Activated naive CD4-positive, alpha-beta T cell (primary cell): ENCODE measurements at places on chromosomes 5 and 9.

DNA sequence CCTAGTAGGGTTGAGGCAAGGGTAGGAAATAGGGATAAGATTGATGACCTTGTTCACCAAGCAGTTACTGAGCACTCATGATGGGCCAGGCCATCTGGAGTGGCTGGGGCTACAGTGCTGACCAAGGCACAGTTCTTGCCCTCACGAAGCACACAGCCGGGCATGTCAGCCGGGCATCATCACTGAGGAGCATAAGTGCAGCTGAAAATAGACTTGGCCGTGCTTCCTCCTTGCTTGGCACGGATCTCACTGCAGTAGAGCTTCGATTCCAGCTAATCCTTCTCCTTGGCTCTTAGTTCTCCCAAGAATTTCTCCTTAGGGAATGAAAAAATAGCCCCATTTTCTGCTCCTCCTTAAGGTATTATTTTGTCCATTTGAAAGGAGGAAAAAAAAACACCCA is 116.6 kb downstream of the NMUR2 start:
- no peak for DNase-seq

GRCh38 chr9:120032639-120033038 is 547.3 kb downstream of the CDK5RAP2 start:
- no peak for DNase-seq

GRCh38 chr9:80078826-80079225 is 507.1 kb downstream of the TLE4 start:
- no peak for DNase-seq

DNA sequence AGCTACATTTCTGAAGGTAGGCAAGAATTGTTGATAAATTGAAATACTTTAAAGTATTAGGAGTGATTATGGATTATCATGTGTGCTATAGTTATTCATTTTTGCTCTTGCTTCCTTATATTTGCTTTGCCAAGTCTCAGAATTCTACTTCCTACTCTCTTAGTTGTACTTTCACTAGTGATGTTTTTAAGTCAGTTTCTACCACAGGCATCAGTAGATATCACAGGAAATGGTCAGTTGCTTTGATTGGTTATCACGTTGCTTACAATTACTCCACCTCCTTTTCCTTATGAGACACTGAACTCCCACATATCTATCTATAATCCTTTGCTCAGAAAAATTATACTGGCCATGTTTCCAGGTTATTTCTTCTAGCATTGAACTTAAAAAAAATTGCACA is 472.8 kb downstream of the DMRTA1 start:
- DNase-seq: no peak

- no peak for DNase-seq
Observed at GRCh38 chr9:120078112-120078511, 501.9 kb downstream of the CDK5RAP2 start.

DNA sequence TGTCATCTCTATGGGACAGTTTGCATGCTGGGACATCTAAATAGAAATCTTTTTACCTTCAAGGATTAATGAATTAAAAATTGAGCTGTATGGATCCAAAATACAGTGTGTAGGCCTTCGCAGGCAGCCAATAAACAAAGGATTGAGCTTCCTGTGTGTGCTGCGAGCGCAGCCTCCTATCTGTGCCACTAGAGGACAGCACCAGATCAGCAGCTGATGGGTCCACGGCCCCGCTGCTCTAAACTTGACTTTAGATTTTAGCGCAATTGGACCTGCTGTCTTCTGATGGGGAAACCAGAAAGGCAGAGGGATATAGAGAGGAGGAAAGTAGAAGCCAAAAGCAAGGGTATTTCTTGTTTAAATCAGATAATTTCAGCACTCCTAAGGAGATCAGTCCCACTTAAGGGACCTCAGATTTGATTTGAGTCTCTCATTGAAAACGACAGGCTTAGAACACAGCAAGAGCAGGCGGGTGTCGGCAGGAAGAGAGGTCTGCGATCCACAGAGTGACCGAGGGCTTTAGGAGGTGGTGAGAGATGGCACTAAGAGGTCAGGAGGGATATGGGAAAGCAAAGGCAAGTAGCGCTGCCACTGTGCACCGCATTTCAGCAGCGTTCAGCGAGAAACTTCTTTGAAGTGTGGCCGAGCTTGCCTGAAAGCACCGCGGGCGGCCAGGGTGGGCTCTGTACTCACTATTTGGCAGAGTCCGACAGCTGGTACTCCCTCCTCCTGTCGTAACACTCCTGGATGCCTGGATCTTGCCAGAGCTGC is 214.3 kb downstream of the GNA14 start:
- DNase-seq: peak; percentile 3

GRCh38 chr5:42338136-42338535 is 85.1 kb upstream of the GHR start:
- DNase-seq: no peak

DNA sequence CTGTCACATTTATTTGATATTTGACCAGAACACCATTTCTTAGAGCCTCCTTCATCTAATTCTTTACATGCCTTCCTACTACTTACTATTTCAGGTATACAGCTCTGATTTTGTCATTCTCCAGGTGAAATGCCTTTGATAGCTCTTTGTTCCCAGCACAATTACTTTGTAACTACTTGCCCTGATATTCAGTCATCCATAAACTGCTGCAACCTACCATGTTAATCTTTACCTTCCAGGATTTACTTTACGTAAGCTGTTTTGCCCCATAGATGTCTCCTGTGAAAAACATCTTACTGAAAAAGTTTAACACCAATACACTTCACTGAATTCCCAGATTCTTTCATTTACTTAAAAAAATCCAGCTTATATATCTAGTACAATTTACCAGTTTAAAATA is 443.8 kb upstream of the CYLC2 start:
- no peak for DNase-seq

- DNase-seq: no peak
Observed at GRCh38 chr5:140497897-140498296, 49.6 kb upstream of the EIF4EBP3 start.

DNA sequence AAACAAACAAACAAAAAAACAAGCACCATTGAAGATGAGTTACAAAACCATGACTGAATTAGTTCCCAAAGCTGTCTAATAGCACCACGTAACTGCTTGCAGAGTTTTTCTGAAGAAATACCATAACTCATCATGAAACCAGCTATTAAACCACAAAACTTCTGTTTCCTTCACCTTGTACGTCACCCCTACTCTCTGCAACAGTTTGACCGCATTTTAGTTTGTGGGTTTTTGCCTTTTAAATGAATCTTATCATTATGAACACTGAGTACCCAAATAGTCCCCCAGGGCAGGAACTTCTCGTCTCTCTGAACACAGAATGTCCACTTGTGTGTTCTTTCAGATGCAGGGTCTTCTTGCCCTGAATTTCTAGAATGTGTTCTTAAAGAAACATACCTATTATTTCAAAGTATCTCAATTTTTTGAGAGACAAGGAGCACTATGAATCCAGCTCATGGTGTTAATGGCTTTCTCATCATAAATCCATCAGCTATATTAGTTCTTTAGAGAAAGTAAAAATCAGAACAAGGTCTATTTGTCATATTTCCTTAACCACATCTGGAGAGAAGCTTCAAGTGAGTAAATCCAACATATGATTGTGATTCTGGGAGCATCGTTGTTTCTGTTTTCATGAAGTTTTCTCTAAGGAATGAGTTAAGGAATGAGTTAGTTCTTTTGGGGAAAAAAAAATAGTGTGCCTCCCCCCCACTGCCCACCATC is 210.6 kb downstream of the AUH start:
- no peak for DNase-seq

DNA sequence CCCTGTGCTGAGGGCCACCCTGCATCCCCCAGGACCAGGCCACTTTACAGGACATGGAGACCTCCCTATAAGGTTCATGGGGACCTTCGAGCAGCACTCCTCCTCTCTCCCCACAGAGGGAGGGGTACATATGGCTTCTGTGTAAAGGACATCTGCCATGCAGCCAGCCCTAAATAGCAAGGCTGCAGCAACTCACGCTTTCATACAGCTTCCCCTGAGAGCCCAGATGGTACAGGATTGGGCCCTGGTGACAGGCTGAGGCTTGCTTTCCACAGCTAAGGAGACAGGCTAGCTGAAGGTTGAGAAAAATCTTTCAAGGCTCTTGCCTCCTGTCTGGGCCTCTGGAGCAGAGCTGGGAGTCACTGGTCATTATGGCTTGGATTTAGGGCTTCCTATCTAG is 147.0 kb upstream of the ZNF366 start:
- DNase-seq: no peak

GRCh38 chr9:121196389-121196788 is 5.3 kb downstream of the RAB14 start:
- no peak for DNase-seq

DNA sequence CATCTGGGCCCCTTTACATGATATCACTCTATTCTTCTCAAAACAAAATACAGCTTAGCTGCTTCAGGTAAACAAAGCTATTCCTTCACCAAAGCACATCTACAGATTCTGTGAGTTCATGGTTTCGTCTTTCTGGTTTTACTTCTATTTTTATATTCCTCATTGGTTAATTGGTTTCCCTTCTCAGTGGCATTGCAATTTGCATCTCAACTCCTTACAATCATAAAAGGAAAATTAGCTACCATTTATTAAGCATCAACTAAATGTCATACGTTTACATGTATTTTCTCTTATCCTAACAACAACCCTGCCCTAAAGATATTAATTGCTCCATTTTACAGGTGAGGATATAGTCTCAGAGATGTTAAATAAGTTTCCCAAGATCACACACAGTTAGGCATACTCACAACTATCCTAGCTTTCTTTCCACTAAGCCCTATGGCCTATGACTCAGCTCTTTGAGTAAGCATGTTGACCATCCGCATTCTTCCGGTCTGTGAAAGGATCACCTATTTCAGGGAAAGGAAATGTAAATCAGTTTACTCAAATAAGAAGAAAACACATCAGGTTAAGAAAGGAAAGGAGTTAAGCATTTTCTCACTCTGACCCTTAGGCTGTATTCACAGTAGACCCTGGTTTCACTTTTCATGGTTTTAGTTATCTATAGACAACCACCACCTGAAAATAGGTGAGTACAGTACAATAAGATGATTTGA is 146.1 kb downstream of the CAAP1 start:
- DNase-seq: no peak

- DNase-seq: no peak
Observed at GRCh38 chr9:81530310-81530810, 159.0 kb downstream of the TLE1 start.

DNA sequence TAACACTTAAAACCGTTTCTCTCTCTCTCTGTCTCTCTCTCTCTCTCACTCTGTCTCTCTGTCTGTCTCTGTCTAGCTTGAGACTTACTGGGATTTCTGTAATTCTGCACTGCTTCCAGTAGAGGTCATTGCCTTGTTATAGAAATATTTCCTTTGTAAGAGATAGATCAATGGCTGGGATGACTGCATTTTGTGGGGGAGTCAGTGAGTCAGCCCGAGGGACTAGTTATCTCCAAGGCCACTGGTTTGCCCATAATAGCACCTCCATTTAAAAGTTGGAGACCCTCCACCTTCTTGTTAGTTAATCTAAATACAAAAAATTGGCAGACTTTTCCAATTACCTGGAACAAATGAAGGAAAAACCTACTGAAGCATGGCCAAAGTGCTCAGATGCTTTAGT is 547.2 kb downstream of the LRRC70 start:
- no peak for DNase-seq

- no peak for DNase-seq
Observed at GRCh38 chr9:86893811-86894490, 53.4 kb downstream of the GAS1 start.

GRCh38 chr5:145800181-145800580 is 35.0 kb downstream of the PRELID2 start:
- no peak for DNase-seq

DNA sequence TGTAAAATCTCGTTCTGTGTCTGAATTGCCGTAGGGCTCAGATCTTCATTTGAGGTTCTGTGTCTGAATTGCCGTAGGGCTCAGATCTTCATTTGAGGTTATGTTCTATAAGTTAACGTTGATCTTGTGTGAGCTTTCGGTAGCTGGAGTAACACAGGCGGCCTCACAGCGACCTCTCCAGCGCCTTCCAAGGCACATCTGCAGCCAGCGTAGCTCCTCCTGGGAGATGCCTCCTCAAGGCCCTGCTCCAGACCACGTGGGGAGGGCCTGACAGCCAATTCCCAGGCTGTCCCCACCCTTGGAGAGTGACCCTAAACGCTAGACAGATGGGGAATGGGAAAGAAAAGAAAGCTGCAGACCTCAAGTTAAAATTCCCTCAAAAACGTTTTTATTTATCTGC is 8.7 kb upstream of the AHRR start:
- DNase-seq: no peak

- no peak for DNase-seq
Observed at GRCh38 chr5:58800356-58800755, 217.5 kb downstream of the RAB3C start.

GRCh38 chr5:10912435-10912834 is 151.4 kb upstream of the DAP start:
- no peak for DNase-seq

DNA sequence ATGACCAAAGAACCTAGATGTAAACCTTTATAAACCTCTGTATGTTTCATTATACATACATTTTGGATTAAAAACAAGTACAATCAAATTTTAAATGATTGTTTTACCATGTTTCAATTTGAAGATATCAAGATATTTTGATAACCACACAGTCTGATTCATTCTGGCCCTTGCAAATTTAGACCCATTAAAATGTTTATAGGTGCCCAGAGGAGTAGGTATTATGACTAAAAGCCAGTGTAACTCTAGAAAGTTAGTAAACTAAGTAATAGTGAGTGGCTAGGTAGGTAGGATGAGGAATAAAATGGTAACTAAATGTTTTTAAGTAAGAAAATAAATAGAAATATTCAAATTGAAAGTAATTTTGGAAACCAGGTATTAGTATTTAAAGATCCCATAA is 165.5 kb downstream of the PBX3 start:
- DNase-seq: no peak

DNA sequence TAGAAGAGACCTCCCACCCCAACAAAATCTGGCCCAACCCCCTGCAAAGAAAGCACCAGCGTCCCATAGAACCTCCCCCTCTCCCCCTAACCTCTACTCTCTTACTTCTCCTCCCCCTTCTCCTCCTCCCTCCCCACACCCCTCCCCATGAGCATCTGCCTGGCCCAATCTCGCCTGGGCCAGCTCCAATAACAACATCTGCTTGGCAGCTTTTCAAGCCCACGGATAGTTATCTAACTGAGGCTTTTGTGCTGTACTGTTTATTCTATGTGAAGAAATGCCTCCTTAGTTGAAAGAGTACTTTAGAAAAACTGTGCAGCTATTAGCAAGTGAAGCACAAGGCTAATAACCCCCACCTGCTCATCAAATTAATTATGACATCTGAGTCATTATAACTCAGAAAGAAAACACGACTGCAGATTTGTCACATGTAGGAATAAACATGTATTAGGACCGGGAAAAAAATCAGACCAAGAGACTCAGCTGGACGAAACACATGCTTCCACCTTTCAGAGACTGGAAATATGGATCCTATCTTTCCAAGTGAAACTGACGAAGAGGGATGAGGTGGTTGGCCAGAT is 42.8 kb downstream of the NFIB start:
- no peak for DNase-seq

GRCh38 chr9:81737871-81738507 is 48.6 kb upstream of the TLE1 start:
- DNase-seq: no peak

GRCh38 chr5:90386099-90386710 is 23.4 kb downstream of the CETN3 start:
- no peak for DNase-seq

GRCh38 chr9:93261281-93261680 is 77.3 kb downstream of the WNK2 start:
- no peak for DNase-seq

- DNase-seq: no peak
Observed at GRCh38 chr9:125994066-125994943, 247.1 kb downstream of the PBX3 start.

GRCh38 chr9:13715430-13715829 is 435.9 kb upstream of the MPDZ start:
- no peak for DNase-seq

- DNase-seq: no peak
Observed at GRCh38 chr5:81879936-81880335, 91.9 kb upstream of the ATG10 start.
